8988T (cell line): ENCODE measurements at places on chromosomes 2 and 18.
A peak's percentile ranks its signal among the peaks of the same experiment; 100 is the strongest.

DNA sequence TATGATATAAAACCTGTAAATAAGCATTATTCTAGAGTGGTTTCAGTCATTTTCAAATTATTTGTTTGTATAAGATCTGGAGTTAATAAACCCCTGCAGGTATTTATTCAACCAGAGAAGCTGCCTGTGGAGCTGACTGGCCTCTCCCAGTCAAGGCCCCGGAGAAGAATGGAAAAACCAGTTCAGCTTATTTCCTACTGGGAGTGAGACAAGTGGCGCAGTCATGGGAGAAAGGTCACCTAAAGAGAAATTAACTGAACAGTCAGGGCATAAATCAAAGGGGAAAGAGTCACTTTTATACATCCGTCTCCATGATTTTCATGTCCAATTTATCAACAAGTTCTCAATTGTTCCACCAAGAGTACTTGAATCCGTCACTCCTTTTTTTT lies 240.9 kb downstream of the RNF152 start:
- no peak for DNase-seq

- no peak for DNase-seq
Observed at GRCh38 chr2:38037757-38038621, 38.0 kb downstream of the CYP1B1 start.

DNA sequence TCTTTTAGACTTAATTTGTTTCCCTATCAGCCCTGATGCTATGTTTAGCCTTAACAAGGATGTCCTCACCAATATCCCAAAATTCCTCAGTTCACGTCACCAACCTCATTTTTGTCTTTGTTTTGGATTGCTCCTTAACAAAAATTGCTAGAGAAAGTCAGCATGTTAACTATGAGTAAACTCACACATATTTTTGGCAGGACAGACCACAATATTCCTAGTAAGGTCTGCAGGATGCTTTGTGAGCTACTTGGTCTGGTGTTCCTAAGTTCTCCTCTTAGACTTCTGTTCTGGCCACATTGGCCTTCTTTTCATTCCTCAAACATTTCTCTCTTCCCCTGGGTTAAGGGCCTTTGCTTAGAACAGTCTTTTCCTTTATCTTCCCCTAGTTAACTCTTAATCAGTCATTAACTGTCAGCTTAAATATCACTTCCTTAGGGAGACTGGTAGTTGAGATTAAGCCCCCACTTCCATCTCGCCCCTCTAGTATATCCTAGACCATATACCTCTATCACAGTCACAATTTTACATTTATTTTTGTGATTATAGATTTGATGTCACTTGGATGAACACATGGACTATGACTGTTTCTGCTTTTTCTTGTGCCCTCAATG lies 116.2 kb downstream of the ADCYAP1 start:
- DNase-seq, result no peak

DNA sequence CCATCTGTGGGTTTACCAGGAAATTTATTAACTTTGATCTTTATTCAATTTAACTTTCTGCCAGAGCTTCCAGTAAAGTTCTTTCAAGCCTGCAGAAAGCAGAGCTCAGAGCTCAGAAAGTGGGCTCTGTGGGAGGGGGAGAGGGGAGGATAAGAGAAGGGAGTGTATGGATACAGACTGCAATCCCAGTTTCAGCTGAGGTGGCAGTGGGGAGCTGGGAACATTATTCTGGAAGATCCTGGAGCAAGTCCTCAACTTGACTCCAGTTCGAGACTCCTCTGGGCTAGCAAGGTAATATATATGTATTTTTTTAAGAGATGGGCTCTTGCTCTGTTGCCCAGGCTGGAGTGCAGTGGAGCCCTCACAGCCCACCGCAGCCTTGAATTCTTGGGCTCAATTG lies 108.9 kb upstream of the NABP1 start:
- no peak for DNase-seq

DNA sequence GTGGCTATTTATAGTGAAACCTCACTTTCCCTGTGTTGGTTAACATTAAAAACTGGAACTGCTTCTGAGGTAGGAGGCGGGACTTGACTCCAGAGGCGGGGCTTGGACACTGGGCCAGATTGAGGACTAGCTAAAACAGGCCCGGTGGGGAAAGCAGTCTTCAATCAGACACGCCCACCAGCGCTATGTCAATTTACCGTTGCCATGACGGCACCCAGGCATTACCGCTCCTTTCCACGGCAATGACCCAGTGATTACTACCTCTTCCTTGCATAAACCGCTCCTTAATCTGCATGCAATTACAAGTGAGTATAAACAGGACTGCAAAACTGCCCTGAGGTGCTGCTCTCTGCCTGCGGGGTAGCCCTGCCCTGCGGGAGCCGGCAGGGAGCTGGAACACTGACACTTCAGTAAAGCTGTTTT lies 35.3 kb downstream of the LRRFIP1 start:
- no peak for DNase-seq

DNA sequence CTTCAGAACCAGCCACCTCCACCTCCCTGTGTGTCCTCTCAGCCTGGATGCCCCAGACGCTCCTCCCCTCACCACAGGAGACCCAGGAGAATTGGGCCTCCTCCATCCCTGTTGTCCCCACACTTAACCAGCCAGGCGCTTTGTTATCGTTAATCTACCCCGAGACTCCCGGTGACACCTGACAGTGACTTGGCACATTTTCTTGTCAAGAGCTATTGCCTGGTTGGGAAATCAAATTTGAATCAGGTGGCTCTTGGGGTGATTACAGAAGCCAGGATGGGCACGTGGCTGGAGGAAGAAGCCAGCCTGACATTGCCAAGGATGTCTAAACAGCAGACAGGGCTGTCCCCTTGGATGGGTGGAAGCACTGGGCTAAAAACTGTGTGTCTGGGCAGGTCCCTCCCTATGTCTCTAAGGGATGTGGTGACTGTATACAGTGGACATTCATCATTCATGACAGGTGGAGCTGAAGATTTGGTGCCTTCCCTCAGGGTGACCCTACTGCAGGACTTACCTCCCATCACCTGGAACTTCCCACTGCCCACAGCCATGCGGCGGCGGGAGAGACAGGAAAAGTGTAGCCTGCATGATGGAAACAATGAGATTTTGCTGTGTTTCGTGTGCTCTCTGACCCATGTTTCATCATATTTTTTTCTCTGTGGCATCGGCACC lies 157.2 kb upstream of the CAPN13 start:
- DNase-seq, result no peak

DNA sequence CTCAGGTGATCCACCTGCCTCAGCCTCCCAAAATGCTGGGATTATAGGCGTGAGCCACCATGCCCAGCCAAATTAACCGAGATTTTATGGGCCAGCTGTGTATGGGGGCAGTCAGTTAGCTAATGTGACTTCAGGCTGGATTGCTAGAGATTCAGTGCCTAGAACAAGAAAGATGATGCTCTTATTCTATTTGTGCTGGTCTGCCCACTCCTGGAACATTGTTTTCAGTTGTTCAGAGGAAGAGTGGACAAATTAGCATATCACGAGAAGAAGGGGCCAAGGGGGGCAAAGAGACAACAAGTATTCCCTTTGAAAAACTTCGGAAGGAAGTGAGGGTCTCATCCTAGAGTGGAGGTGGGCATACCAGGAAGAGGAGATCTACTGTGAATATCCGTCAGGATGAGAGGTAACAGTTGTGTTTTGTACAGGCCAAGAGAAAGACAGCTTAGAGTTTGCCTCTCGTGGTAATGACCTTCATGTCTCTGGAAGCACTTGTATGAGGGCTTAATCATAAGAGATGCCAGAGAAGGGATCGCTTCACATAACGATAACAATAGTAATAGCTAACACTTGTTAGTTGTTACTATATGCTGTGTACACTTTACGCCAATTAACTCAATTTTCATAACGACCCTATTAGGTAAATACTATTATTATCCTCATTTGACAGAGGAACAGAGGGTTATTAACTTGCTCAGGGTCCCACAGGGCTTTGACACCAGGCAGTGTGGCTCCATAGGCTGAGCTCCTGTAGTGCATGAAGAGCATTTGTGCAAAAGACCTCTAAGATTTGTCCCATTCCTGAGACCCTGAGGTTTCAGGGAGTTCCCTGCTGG lies 138.3 kb downstream of the DDX1 start:
- DNase-seq, result no peak

DNA sequence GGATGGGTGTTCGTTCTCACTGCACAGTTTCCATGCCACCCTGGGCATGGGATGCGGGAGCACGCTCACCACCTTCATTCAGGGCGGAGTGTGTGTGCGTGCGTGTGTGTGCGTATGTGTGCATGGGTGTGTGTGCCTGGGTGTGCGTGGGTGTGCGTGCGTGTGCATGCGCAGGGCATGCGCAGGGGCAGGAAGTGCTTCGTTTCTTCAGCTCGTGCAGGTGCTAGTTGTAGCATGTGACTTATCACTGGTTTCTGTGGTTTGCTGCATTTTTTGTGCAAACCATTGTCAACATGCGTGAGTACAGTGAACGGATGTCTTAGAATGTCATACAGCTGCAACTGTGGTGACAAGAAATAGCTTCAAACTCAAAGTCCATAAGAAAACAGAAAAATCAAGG lies 179.5 kb downstream of the PTGR3 start:
- no peak for DNase-seq

- no peak for DNase-seq
Observed at GRCh38 chr2:217795706-217796465, 206.9 kb downstream of the TNS1 start.

- DNase-seq, result no peak
Observed at GRCh38 chr2:96393989-96394761, 58.6 kb downstream of the NCAPH start.

- DNase-seq, result no peak
Observed at GRCh38 chr18:32760391-32760790, 12.4 kb downstream of the KLHL14 start.

- no peak for DNase-seq
Observed at GRCh38 chr2:96804986-96805385, 11.1 kb upstream of the CNNM3 start.

- DNase-seq, result no peak
Observed at GRCh38 chr2:127138281-127138680, 31.3 kb upstream of the BIN1 start.

DNA sequence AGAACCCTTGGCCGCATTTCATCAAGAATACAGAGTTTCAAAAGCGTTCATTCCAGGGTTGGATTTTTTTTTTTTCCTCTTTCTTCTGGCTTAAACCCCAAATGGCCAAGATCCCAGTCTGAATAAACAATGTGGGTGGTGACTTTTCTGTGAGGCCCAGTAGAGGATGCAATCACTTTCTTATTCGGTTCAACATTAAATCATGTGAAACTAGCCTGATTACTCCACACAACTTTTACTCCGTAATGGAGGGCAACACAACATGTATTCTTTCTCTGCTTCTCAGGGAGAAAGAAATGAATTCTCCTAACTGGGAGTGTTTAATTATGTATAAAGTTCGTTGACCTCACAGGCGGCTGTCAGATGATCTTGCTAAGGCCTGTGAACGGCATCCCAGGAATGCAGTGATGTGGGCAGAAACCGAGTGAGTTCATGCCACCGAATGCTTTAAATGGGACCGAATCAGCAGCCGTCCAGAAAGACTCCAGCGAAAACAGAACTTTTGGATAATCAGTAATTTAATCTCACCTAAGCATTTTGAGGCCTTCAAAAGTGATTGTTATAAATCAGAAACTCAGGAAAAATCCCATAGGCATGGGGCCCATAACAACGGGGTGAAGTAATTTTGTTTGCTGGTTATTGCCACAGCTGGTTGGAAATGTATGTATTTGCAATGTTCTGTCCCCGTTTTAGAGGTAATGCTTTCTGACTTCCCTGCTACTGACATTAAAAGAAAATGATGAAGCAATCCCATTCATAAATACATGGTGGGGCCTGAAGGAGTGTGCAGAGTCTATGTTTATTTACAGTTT lies 81.5 kb downstream of the BCL2 start:
- peak; percentile 15 for DNase-seq

DNA sequence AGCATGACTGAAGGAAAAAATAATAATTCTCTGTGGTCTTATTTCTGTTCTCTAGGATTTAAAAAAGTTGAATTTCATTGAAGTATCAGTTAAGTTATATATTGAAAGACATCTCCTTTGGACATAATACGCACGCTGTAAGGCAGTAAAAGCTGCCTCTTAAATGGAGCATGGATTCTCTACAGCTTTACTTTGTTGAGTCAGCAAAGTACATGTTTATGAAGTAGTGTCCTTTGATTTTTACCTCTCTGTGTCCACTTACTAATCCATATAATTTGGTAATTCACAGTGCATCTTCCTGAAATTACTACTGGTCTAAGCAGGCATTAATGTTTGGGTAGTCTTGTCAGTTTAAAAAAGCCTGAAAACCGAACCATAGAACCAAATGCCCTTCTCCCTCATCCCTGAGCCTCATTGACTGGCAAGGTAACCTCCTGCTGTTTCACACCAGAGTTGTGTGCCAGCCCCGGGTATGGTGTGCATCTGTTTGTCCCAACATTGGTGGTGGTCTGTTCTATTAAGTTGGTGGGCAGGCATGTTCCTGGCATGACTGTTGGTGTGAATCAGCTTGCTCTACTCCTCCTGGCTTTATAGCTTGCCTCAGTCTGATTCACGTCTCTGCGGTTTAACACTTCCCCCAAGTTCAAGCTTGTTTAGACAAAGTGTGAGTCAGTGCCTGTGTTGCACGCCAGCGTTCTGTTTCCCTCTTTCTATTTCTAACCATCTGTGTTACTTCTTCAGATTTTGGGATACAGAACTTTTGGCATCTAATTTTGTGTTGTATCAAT lies 71.0 kb upstream of the ITM2C start:
- DNase-seq, result peak; percentile 27

- DNase-seq, result no peak
Observed at GRCh38 chr2:159637240-159637639, 20.9 kb upstream of the BAZ2B start.

GRCh38 chr18:50097702-50098101 lies 97.2 kb downstream of the MYO5B start:
- no peak for DNase-seq

DNA sequence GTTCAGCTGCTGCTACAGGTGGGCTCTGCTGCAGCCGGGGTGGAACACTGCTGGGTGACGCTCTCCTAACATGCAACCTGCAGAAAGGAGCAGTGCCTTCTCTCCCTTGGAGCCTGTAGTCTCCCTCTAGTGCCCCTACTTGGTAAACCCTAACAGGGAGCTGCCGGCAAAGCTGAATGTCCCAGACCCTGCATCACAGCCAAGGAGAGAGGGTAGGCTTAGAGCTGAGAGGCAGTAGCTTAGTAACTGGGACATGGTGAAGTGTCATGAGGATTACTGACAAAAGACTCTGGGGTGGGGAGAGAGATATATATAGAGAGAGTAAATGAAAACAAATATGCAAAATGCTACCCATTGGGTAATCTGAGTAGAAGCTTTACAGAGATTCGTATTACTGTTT lies 9.9 kb downstream of the NCAPH start:
- no peak for DNase-seq

- DNase-seq, result no peak
Observed at GRCh38 chr2:182668671-182669070, 47.4 kb upstream of the DNAJC10 start.

GRCh38 chr18:916562-916961 lies 11.9 kb downstream of the ADCYAP1 start:
- no peak for DNase-seq

GRCh38 chr2:111219734-111220505 lies 99.2 kb downstream of the BCL2L11 start:
- DNase-seq, result no peak
